ENCODE measurements at places on chromosomes 11 and 22.

DNA sequence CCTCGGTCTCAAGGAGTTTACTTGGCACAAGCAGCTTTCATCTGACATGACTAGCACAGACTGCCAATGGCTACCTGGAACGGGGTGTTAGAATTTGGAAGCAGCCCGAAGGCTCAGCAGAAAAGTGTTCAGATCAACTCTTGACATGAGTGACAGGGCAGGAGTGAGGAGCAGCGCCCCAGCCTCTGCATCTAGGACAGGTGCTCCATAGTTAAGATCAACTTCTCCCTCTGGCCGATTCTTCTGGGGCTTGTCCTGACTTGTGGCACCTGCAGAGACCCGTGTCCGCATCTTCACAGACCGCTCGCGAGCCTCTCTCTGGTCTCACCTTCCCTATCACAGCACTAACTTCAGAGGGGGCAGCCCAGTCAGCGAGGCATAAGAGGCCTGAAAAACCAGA is 42.5 kb upstream of the CHKA start:
- no peak for DNase-seq

- no peak for DNase-seq
Measured at GRCh38 chr22:29454276-29454675, 15.9 kb downstream of the RFPL1 start.

- DNase-seq = no peak
Measured at GRCh38 chr22:44723801-44724200, 21.8 kb downstream of the PRR5 start.

DNA sequence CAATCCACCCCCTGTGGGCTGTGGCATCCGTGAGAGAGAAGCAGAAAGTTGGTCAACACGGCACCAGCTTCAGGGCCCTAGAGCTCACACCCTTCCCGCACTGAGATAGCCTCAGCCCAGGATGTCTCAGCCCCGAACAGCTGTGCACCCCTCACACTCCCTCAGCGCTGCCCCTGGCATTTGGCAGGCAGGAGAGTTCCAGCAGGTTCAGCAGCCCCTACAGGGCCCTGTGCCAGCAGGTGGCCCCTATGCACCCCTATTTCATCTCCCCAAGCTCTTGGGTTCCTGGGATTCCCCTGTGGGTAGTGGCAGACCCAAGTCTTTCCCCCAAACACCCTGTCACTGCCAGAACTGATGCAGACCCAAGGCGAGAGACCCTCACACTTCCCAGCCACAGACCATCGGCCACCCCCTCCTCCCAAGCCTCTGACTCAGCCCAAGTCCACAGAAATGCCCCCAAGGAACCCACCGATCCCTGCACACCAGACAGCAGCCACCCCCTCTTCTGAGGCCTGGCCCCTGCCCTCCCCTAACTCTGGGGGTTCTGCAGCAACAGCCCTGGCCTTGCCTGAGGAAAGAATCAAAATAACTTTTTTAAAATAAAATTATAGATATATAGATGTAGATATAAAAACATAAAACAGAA is 183.6 kb downstream of the IGLL1 start:
- DNase-seq = no peak

GRCh38 chr11:80239217-80239616 is 798.4 kb upstream of the TENM4 start:
- no peak for DNase-seq
